ENCODE measurements at places on chromosomes 3 and 15.

DNA sequence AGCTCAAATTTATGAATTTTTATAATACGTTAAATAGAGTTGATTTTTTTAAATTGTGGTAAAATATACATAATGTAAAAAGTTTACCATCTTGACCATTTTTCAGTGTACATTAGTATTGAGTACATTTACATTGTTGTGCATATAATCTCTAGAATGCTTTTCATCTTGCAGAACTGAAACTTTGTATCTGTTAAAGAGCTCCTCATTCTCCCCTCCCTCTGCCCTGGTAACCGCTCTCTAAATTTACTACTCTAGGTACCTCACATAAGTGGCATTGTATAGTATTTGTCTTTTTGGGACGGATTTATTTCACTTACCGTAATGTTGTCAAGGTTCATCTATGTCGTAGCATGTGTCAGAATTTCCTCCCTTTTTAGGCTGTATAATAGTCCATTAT, 13.6 kb downstream of the TBC1D23 start:
- no peak for DNase-seq

GRCh38 chr3:100083209-100083608, 31.1 kb downstream of the FILIP1L start:
- DNase-seq: no peak

- no peak for DNase-seq
Measured at GRCh38 chr3:158617982-158618875, 26.1 kb upstream of the GFM1 start.

GRCh38 chr3:127288921-127289705, 1.3 kb upstream of the PRR20G start:
- no peak for DNase-seq

DNA sequence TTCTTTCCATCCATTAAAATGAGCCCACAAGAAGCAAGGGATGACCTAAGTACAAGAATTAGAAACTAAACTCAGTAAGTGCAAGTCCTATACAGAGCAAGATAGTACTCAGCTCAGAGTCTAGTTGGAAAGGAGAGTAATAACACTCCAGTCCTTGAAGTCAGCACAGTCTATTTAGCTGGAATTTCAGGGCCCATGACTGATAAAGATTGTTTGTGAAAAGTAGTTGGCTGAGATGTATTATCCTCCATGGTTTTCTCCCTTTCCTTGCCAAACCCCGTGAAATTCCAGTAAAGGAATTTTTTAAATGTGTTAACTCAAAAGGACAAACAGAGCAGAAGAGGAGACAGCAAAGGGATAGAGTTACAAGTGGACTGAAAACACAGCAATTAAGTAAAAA, 127.2 kb upstream of the STT3B start:
- no peak for DNase-seq
